Hepatocyte (in vitro differentiated cells): ENCODE measurements at places on chromosomes 6 and 20. TPM values are rescaled to one million over a fixed set of nuclear protein-coding genes. Genes with fewer than 3 reads are reported as not detected.

DNA sequence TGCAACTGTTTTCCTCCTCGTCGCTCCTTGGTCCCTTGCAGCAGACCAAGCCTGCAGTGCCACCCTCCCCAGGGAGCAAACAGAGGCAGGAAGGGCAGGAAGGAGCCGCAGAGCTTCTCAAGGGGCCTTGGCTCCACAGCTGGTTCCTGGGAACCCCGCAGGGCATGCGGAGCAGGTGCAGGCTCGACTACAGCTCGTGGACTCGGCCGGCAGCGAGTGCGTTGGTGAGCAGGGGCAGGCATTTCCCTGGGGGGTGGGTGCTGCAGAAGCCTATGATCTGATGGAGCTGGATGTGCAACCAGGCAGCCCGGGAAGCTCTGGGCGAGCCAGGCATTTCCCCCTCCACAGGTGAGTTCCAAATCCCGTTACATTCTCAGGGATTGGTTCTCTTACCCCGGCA is 37.1 kb downstream of the FRMD1 start:
- no peak for DNase-seq

DNA sequence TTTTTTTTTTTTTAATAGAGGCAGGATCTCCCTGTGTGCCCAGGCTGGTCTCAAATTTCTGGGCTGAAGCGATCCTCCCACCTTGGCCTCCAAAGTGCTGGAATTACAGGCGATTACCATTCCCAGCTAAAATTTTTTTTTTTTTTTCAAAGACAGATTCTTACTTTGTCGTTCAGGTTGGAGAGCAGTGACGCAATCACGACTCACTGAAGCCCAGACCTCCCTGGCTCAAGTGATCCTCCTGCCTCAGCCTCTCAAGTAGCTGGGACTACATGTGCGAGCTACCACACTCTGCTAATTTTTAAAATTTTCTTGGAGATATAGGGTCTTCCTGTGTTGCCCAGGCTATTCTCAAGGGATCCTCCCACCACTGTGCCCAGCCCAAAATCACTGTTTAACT is 58.0 kb upstream of the MYO6 start:
- no peak for DNase-seq

- DNase-seq: no peak
These were observed 3.4 kb downstream of the LY86 start for GRCh38 chr6:6591778-6592465.

- no peak for DNase-seq
These were observed 715.6 kb upstream of the NRSN1 start for GRCh38 chr6:23410439-23410838.

- no peak for DNase-seq
These were observed 183.9 kb downstream of the DLL1 start for GRCh38 chr6:170106906-170107525.

DNA sequence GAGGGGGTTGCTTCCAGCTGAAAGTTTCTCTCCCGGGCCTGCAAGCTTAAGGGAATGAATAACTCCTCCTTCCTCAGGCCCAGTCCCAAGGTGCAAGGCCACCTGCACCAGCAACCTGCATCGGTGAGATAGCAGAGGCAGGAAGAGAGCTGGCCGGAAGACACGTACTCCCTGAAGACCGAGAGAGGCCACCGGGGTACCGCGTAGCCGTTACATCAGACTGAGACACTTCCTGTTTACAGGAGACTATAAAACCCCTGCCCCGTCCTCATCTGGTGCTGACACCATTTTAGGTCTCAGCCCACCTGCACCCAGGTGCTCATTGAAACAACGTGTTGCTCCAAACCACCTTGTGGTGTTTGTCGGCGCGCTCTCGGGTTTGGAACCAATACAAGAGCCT is 60.5 kb upstream of the PRND start:
- no peak for DNase-seq

DNA sequence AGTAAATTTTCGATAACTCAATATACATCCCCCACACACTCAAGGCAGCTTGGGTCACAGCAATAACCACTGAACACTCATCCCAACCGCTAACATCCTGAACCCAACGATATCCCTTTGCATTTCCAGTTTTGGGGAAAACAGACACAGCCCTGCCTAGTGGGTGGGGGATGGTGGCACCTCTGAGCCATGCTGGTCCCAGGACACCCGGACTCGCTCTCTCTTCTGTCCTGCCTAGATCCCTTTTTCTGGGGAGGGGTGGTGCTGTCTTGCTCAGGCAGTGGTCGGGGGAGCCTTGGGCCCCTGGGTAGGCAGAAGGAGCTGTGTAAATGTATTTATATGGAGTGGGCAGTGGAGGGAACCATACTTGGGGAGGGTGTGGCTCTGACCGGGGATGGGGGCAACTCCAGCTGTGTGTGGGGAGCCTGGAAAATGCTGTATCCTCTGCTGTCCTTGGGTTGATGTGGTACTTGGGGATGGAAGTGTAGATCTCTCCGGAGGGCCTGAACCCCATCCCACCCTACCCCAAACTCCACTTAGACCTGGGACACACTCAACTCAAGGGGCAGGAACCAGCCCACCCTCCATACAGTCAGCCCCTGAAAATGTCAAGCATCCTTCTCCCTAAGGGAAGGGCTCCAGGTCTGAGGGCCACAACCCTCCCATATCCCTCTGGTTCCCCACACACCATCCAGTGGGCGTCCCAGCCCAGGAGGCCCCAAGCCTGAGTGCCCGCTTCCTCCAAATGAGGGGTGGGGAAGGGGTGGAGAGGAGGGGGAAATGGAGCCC is 23.7 kb upstream of the SLC22A7 start:
- no peak for DNase-seq

- DNase-seq: no peak
These were observed 7.6 kb upstream of the SERPINB6 start for GRCh38 chr6:2978923-2979322.

- DNase-seq: no peak
These were observed 176.4 kb upstream of the CST7 start for GRCh38 chr20:24772667-24773066.

DNA sequence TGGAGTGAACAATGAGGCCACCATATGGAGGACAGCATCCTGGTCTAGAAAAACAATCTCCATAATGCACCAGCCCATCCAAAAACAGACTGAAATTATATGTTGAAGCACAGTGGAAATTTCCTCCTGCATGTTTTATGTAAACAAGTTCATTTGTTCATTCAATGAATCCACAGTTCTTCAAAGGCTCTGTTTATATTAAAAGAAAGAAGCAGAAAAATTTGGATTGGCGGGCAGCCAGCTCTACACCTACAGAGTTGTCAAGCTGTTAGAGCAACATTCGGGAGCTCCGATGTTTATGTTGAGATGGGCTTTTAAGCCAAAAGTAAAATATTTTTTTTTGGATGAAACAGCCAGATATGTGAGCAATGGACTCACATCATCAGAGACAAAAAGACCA is 395.3 kb upstream of the SULF2 start:
- no peak for DNase-seq

DNA sequence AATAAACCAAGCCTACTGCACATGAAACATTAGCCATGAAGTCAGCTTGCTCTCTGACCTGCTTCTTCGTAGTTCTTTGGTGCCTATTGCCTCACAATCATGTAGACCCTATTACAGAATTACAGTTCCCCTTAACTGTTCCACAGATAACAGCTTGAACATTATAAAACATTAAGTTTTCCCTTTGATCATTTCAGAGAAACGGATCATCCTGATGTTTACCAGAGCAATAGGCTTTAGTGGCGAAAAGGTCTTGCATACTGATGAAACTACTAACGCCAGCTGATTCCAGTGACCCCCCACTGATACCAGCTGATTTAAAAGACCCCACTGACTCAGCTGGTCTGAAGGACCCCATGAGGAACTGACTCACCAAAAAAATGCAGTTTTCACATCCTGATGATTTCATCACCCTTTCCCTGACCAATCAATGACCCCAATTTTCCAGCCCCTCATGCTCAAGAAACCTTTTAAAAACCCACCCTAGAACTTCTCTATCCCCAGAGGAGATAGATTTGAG is 39.4 kb upstream of the MLIP start:
- no peak for DNase-seq

DNA sequence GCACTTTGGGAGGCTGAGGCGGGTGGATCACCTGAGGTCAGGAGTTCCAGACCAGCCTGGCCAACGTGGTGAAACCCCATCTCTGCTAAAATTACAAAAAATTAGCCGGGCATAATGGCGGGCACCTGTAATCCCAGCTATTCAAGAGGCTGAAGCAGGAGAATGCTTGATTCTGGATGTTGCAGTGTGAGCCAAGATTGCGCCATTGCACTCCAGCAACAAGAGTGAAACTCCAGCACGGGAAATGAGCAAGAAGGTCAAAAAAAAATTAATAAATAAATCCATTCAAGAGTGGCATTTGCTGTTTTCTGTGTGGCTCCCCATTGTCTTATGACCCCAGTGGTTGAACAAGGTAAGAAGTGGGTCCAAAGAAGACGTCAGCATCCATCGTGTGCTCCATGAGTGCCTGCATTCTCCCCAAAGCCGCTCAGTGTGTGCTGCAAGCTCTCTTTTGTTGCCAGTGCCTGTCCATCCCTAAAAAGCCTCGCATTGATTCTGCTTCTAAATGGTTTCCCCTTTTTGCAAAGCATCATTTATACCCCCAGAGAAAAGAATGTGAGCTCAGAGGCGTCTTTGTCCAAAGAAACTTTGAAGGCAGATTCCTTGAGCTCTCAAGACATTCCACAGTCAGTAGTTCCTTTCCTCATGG is 38.8 kb upstream of the MAP3K4 start:
- DNase-seq: no peak

- DNase-seq: peak; percentile 61
These were observed 6.5 kb upstream of the UQCC2 start for GRCh38 chr6:33717934-33718455.

GRCh38 chr6:44353336-44353735 is 10.9 kb downstream of the SPATS1 start:
- peak; percentile 32 for DNase-seq

- no peak for DNase-seq
These were observed 16.0 kb downstream of the SHLD1 start for GRCh38 chr20:5766085-5766764.

DNA sequence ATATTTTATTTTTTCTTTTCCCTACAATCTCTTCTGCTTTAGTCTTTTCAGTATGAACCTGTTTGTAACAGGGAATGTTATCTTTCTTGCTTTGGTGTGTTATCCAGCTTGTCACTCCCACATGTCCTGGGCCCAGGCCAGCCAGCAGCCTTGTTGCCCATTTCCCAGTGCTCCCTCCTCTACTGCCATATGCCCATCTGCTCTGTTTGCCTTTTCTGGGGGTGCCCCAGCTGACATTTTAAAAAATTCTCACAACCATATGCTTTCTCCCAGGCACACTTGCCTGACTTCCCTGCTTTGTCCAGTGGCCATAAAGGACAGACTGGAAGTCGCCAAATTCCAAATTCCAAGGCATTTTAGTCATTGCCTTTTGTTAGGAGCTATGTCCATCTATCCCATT is 23.6 kb upstream of the LMBRD1 start:
- no peak for DNase-seq

DNA sequence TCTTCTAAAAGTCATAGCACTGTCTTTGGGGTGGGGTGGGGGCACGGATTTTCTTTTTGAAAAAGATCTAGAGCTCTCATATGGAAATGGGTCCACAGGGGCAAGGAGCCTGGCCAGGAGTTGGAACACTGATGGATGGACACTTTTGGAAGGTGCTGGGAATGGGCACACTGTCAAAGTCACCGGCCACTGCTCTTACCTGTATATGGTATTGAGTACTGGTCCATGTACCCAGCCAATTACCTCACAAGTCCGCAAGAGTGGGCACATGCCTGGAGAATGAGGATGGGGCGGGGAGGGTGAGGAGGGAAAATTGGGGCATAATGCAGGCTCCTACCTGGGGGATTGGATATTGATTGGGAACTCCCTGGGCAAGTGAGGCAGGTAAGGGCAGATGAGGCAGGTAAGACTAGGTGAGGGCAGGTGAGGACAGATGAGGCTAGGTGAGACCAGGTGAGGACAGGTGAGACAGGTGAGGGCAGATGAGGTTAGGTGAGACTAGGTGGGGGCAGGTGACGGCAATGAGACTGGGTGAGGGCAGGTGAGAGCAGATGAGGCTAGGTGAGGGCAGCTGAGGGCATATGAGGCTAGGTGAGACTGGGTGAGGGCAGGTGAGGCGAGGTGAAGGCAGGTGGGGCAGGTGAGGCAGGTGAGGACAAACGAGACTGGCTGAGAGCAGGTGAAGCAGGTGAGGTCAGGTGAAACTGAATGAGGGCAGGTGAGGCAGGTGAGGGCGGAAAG is 167.9 kb downstream of the NRN1 start:
- DNase-seq: no peak

DNA sequence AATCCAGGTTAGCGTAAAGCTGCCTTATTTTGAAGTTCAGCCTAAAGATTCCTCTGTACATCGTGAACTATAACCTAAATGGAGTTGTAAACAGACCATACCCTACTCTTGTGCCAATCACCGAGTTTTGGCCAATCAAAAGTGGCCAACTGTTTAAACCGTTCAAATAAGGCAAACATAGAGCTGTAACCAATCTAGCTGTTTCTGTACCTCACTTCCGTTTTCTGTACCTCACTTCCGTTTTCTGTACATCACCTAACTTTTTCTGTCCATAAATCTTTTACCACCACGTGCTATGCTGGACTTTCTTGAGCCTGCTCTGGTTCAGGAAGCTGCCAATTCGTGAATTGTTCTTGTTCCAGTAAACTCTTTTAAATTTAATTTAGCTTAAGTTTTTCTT is 39.7 kb downstream of the LBP start:
- no peak for DNase-seq

DNA sequence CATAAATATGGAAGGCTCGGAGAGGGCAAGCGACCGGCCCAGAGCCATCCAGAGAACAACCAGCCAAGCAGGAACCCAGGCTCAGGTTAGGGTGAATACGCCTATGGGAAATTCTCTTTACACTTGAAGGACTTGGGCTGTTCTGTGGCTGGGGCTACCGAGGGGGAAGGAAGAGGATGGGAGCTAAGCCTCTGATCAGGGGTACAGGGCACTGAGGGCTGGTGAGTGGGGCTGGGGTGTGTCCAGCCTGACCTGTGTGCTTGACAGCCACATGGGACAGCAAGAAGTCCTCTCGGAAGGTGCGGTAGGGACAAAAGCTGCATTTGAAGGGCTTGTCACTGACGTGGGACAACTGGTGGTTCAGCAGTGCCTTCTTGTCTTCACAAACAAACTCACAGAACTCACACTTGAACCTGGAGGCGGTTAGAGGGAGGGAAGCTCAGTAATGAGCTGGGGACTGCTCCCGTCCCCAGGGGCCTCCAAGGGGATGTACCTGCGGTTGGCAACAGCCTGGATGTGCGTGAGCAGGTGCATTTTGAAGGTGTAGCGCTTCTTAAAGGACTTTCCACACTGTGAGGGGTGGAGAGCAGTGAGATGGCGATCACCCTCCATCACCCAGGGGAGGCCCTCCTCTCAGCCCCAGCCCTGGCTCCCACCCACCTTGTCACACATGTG is 11.9 kb downstream of the ZNF335 start:
- DNase-seq: no peak

GRCh38 chr6:105346052-105346451 is 56.8 kb downstream of the PREP start:
- DNase-seq: peak; percentile 9

DNA sequence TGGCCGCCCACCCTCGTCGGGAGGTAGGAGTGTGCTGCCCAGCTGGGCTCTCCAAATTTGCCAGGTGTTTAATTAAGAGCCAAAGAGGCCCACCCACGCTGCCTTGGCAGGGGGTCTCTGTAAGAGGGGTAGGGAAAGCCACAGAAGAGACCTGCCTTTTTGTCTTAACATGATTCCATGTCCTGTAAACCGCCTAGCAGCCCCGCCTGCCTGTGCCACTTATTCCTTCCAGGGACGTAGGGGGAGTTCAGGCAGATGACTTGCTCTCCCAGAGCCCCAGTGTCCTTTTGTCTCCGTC is 2.1 kb downstream of the FAM210B start:
- DNase-seq: no peak

Gene C6orf132
- 11.6 and 12.5 TPM in 2 replicates for total RNA-seq

Gene SRMS
- not detected in 2 replicates for total RNA-seq

Gene HNF4A
- total RNA-seq: 66.7 and 88.0 TPM in 2 replicates

Gene UBD
- total RNA-seq: 99.5 and 154 TPM in 2 replicates

Gene SEL1L2
- not detected in 2 replicates for total RNA-seq

Gene MYMX
- total RNA-seq: not detected in 2 replicates
